Spinal cord (tissue), 10 donors: ENCODE measurements at places on chromosomes 5 and 9.

DNA sequence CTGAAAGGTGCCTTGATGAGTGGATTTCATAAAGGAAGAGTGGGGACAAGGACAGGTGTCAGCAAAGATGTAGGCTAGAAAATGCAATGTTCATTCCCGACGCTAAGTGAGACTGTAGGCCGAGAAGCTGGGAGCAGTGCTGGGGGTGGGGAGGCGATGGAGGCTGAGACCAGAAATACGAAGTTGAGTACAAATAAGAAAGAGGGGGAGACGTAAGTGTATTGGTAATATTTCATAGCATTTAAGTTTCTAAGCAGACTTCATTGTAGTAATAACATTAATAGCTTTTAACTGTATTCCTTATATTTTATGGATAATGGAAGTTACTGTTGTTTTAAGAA is 11.0 kb downstream of the TRIP13 start:
- DNase-seq: no peak

DNA sequence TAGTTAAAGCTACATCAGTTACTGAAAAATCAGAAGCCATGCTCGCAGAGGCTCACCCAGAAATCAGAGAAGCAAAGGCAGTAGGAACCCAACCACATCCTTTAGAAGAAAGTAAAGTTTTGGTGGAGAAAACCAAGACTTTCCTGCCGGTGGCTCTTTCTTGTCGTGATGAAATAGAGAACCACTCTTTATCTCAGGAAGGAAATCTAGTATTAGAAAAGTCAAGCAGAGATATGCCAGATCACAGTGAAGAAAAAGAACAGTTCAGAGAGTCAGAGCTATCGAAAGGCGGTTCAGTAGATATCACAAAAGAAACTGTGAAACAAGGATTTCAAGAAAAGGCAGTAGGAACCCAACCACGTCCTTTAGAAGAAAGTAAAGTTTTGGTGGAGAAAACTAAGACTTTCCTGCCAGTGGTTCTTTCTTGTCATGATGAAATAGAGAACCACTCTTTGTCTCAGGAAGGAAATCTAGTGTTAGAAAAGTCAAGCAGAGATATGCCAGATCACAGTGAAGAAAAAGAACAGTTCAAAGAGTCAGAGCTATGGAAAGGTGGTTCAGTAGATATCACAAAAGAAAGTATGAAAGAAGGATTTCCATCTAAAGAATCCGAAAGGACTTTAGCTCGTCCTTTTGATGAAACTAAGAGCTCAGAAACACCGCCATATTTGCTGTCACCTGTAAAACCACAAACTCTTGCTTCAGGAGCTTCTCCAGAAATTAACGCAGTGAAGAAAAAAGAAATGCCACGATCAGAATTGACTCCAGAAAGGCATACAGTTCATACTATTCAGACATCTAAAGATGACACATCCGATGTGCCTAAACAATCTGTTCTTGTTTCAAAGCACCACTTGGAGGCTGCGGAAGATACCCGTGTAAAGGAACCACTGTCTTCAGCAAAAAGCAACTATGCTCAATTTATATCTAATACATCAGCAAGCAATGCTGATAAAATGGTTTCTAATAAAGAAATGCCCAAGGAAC is 47.2 kb downstream of the CMYA5 start:
- no peak for DNase-seq

GRCh38 chr5:121963392-121963791 is 1.6 kb downstream of the SRFBP1 start:
- no peak for DNase-seq

DNA sequence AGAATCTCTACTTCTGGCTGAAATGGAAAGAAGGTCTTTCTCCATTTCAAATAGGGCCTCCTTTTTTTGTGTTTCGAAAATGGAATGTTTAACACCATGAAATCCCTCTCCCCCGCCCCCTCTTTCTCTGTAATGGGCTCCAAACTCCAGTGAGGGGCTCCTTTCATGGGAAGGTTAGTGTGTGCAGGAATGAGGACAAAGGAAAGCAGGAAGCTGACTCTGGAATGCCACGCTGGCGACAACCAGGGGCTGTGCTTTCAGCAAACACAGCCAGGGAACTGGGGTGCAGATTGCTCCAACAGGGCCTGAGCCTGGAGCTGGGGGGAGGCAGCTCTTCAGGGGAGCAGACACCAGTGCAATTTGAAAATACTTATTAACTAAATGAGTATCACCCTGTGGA is 82.8 kb downstream of the CRB2 start:
- no peak for DNase-seq

DNA sequence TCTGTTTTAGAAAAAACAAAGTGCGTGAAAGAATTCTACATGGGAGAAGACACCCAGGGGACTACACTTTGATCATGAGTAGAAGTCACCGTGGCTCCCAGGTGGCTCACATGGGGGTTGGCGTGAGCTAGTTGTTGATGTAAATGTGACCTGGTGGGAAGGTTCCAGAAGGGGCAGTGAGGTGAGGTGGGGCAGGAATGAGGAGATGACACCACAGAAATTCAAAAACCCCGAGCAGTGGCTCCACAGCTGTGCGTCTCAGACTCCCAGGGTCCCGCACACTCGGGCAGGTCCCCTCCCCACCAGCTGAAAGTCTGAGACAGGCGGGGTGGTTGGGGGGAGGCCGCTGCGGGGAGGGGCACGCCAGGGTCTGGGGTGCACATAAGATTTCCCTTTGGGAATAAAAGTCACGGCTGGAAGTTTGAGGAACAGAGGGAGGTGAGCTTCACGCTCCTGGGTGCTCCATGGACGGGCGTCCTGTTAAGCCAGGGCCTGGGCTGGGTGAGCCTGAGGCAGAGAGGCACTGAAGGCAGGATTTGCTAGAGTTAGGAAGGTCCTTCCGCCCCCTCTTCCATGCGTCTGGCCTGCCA is 29.9 kb downstream of the GLT6D1 start:
- DNase-seq: no peak

- DNase-seq: peak; percentile 77
These were observed 28.2 kb downstream of the YIPF5 start for GRCh38 chr5:144142139-144142823.

GRCh38 chr5:135456238-135457099 is 4.3 kb upstream of the TIFAB start:
- DNase-seq: no peak
